ENCODE measurements at places on chromosomes 2 and 18.

- no peak for DNase-seq
These were observed 5.5 kb upstream of the TACR1 start for GRCh38 chr2:75204833-75205232.

DNA sequence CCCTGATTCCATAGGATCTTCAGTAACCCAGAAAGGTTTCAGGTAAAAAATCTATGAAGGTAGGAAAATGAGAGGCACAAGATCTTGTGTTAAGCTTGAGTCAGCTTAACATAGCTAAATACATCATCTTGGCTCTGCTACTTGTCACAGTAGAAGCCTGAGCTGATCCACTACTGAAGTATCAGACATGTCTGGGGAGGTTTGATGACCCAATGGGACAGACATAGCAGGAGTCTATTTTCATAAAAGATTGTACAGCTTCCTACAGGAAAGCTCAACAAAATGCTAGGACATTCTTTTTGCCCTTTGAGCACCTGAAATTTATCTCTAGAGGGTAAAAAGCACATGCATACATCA is 84.3 kb upstream of the FSHR start:
- DNase-seq, result no peak

DNA sequence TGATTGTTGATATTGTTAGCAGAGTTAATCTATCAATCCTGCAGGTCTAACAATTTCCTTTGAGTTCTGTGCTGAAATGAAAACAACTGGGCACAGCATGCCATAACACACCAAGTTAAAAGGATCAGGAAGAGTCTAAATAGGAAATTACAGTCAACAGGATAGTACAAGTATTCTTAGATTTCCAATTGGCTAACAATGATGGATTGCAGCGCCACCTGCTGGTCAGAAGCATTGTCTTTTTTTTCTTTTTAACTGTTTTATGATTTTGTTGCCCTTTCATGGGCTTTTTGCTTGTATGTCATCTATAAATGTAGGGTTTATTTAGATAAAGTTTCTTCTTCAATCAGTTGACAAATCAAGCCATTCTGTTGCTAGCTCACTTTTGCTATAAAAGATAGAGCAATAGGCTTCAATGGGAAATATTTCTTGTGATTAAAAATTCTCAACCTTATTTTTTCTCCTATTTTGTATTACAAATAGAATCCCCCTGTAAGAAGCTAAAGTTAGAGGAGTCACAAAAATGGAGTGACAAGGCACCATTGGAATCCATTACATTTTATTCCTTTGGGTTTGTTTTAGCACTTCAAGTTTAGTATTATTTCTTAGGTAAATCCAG is 40.8 kb upstream of the RPRM start:
- DNase-seq, result no peak

GRCh38 chr2:18611604-18612003 is 22.2 kb upstream of the NT5C1B start:
- DNase-seq, result no peak

GRCh38 chr18:43046322-43046721 is 69.2 kb downstream of the RIT2 start:
- no peak for DNase-seq

GRCh38 chr2:71453404-71454220 is at the start of gene DYSF:
DYSF (plus strand) TSS chr2:71453561.
- DNase-seq, result peak; percentile 71

DNA sequence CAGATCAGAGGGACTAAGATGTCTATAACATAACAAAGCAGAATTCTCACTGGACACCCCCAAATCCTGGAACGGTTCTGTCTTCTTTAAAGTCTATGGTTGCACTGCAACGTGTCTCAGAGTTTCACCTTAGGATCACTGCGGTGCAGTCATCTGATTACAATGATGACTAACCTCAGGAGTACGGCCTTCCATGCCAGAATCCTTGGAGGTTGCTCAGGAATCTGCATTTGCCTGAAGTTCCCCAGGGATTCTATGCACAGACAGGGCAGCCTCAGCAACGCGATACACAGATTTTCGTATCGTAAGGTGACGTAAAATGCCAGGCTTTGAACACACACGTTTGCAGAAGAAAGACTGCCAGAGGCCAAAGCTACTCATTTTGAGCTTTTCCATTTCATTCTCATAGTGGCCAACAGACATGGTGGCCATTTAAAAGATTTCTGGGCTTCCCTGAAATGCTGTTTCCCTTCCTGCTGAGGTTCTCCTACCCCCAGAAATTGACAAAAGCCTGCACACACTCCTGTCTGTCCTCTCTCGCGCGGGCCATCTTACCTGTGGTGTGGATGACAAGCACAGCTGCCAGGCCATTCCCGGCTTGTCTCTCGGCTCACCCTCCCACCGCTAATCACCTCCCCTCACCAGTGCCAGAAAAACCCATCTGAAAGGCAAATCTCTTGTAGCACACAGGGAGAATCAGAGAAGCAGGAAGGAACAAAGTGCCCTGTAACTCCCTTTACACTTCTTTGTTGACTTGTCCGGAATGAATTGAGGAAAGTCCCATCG is 148.8 kb downstream of the ACKR3 start:
- no peak for DNase-seq

DNA sequence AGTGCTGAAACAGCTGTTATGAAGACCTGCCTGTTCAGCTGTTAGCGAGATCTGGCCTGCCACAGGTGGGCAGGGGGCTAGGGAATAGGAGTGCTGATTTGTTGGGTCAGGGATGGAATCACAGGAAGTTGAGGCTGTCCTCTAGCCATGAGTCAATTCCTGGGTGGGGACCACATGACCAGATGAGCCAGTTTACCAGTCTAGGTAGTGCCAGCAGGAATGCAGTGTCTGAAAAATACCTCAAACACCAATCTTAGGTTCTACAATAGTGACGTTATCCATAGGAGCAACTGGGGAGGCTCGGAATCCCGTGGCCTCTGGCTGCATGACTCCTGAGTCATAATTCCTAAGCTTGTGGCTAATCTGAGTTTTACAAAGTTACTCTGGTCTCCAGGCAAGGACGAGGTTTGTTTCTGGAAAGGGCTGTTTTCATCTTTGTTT is 44.9 kb downstream of the DYSF start:
- no peak for DNase-seq

GRCh38 chr2:37827911-37828511 is 97.1 kb upstream of the RMDN2 start:
- DNase-seq, result no peak

GRCh38 chr2:1514391-1515072 is 101.3 kb downstream of the TPO start:
- DNase-seq, result no peak

GRCh38 chr2:106996171-106996769 is 110.3 kb upstream of the ST6GAL2 start:
- DNase-seq, result no peak

GRCh38 chr18:51833850-51834249 is 506.1 kb upstream of the DCC start:
- no peak for DNase-seq

- no peak for DNase-seq
These were observed 1611.1 kb upstream of the ZEB2 start for GRCh38 chr2:146131048-146131447.

- no peak for DNase-seq
These were observed 94.7 kb upstream of the BCL11A start for GRCh38 chr2:60648191-60648590.

DNA sequence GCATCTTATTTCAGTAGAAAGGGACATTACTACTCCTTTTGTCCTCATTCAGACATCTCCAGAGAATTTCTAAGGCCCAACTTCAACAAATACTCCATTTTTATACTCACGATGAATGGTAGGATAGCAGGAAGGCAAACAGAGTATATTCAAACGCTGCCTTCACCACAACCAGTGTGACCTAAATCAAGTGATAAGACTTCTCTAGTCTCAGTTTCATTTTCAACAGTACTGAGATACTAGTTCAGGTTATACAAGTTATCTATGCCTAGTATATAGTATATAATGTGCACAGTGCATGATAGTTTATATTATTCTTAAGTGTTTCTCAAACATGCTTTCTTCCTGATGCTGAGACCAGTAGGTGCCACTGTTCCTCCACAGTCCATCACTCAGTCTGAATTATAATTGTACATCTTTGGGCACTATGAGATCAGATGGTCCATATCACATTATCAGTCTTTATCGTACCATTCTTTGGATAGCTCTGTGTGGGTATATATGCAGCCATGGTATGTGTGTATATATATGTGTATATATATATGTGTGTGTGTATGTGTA is 66.3 kb upstream of the RPE start:
- no peak for DNase-seq

DNA sequence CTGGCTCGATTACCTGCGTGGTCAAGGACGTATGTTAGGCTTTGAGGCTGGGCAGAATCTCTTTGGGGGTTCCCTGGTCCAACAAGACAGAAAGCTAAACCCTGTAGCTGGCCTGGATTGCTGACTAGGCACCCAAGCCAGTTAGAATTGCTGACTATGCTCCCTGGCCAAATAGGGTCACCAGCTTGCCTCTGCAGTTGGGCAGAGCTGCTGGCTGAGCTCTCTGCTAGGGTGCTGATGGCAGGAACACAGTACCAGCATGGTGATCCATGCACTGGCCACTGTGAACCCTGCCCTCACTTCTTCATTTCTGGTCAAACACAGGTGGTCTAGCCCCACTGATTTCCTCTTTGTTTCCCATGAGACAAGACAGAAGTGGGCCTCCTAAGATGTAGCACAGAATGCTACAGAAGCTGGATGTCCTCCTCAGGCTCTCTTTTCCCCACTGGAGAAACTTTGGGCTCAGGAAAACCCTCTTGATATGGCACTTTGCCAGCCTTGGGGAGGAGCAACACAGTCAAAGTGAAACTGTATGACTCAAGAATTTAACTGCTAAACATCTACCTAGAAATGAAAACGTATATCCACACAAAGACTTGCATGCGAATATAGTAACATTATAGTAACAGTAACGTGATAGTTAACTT is 20.8 kb downstream of the SP140L start:
- DNase-seq, result no peak

GRCh38 chr2:54059986-54060385 is 55.4 kb upstream of the ACYP2 start:
- no peak for DNase-seq

DNA sequence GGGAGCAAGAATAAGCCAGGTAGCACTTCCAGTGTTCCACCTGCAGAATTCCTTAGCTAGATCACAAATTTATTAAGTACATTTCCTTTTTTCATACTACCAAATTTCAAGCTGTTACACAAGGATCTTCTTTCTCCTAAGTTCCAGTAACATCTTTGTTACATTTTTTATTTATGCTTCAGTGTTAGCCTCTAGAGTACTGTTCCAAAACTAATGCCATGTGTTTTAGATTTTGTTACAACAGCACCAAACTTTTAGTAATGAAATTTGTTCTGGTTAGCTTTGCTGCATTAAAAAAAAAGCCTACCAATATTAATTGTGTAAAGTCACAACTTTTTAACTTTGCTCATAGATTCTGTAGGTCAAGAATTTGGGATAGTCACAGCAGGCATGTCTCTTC is 161.1 kb downstream of the CAMKMT start:
- no peak for DNase-seq

DNA sequence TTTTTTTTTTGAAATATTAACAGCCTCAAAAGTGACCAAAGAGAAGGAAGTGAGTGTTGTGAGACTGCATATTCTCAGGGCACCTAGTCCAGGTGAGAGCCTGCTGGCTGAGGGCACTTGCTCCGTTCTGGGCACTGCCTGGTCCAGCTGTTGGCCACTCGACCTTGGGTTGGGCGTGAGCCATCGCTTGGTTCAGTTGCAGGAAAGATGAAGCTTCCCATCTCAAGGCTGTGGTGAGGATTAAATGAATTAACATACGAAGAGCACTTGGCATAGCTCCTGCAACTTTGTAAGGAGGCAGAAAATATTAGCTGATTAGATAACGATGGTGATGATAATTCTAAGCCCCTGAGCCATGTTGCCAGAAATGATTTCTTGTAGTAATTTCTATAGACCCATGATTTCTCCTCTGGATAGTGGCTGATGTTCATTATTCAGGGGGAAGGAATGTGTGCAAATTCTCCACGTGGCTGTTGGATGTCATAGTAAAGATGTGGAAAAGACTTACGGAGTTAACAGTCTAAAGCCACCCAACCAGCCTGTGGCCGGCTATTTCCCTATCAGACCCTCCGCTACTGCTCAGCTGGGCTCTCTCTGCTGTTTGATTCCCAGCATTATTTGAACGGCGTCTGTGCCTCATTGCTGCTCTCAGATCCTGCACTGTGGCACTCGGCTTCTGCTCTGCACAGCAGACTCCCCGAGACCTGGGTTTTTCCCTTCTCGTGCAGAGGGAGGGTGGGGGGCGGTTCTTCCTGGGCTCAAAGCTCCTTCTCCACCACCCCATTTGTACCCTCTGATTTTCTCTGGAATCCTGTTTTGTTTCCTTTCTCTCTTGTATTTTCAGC is 221.1 kb downstream of the GALR1 start:
- no peak for DNase-seq

DNA sequence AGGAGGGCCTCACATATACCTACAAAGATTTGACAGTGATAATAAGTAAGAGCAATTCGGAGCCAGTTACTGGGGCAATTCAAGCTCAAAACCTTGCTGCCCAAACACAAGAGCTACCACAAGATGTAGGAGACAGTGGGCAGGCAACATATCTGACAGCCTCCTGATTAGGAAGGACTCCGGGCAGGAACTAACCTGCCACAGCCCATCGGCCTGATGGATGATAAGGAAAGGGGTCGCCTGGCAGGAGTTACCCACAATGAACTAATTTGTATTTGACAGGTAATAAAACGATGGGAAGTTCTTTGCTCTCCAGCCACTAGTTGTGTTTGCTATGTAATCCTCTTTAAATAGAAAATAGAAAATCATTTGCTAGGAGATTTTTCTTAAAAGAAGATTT is 100.2 kb downstream of the ARHGAP15 start:
- no peak for DNase-seq

GRCh38 chr2:149077861-149078260 is 39.4 kb downstream of the LYPD6B start:
- no peak for DNase-seq

DNA sequence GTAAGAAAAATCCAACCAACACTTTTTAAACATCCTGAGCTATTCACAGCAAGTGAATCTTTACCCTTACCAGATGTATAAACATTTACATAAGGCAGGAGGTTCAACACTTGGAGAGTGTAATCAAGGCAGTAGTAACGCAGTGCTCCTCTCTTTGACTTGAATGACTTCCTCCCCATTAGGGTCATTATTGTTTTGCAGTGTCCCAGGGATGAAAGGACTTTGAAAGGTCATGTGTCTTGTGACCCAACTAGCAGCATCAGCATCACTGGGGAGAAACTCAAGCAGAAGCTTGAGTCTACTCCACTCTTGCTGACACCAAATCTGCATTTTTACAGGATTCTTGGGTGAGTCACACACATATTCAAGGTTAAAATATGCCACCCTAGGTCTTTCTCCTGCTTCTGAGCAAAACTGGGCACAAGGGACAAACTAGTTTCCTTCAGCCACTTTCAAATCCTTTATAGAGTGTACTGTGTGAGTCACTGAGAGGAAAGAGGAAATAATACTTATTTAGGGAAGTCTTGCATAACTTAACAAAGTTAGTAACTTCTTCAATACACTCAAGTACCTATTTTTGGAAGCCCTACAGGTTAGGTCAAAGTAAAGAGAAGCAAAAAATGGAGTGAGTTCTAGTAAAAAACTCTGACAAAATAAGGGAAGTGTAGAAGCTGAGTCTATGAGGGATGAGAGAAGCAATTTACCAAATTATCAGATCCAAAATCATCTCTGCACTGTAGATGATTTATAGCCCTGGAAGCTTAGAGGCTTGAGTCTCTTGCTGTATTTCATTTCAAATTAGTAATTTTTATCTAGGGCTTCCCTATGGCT is 51.0 kb upstream of the EML4 start:
- DNase-seq, result no peak

- no peak for DNase-seq
These were observed 427.8 kb downstream of the ZNF521 start for GRCh38 chr18:24924066-24924716.

GRCh38 chr2:151808258-151809072 is 19.8 kb downstream of the ARL5A start:
- DNase-seq, result no peak

- DNase-seq, result no peak
These were observed 117.4 kb upstream of the CHRNA1 start for GRCh38 chr2:174881678-174882077.

Measured in left ventricle myocardium inferior (tissue), 1 donor.